ENCODE measurements at places on chromosomes 12 and 14. TPM values are rescaled to one million over a fixed set of nuclear protein-coding genes. Genes with fewer than 3 reads are reported as not detected.

Gene PIK3C2G
- 0.69 TPM for total RNA-seq

Gene C1S
- total RNA-seq = 853 TPM

Gene SYNDIG1L
- total RNA-seq = 0.27 TPM

Gene DENND5B
- 18.4 TPM for total RNA-seq

Gene KCNC2
- not detected for total RNA-seq

Gene ZFHX2
- 1.9 TPM for total RNA-seq

Gene RIPK3
- total RNA-seq = 3.7 TPM

Gene SLC38A4
- 0.54 TPM for total RNA-seq

Gene GPRC5D
- not detected for total RNA-seq

- no peak for ATAC-seq
These were observed 113.9 kb downstream of the TMX1 start for GRCh38 chr14:51353901-51354300.

DNA sequence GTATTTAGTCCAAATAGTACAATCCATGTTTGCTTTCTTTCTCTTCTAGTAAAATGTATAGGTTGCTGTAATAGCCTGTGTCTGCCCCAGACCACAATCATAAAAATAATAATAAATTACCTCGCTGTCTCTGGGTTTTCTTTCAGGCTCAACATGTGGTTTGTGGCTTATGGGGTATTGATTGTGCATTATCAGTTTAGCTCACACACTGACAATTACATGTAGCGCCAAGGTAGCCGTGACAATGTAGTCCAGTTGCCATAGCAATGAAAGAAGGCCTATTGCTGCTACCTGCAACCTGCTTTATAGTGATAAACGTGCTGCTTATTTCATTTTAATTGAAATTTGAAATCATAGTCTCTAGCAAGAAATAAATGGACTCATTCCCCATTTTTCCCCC, 1009.8 kb downstream of the NRXN3 start:
- ATAC-seq = no peak

DNA sequence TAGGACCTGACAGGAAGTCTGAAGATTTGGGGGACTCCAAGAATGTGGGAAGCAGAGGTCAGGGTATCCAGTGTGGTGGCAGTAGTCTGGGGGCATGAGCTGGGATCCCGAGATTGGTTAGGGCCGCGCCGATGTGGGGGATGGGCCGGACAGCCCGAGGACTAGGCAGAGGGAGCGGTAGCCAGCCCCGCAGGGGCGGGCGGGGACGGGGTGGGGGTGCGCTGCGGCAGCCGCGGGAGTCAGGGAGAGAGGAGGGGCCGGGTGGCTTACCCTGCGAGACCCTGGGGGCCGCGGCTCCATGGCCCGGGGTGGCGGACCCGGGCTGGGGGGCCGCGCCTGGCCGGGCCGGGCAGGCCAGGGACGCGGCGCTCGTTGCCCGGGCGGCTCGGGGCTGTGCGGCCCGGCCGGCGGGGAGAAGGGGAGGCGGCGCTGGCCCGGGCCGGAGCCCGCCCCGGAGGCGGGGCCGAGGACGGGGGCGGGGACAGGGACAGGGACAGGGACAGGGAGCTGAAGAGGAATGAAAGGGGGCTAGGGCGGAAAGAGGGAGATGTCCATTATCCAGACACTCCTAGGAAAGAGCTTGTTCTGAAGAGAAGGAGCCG, 5.6 kb downstream of the ZNF385A start:
- ATAC-seq = peak; percentile 86

DNA sequence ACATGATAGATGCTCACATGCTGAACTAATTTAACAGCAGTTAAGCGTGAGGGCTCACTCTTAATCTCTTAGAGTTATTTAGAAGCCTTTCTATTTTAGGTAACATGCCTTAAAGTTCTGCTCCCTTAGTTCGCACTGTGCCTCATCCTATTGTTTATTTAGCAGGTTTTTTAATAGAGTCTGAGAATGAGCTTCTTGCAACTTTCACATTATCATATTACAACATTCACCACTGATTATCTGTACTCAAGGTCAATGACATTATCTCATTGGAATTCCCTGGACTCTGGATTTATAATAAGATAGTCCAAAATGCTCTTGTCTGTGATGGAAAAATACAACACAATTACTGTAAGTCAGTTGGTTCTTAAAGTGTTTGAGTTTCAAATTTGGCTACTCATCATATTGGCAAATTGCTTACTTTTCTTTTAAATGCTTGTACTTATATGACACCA, 183.6 kb upstream of the SLC38A2 start:
- ATAC-seq = peak; percentile 78

GRCh38 chr14:77221241-77221871, 39.8 kb downstream of the TMEM63C start:
- no peak for ATAC-seq

DNA sequence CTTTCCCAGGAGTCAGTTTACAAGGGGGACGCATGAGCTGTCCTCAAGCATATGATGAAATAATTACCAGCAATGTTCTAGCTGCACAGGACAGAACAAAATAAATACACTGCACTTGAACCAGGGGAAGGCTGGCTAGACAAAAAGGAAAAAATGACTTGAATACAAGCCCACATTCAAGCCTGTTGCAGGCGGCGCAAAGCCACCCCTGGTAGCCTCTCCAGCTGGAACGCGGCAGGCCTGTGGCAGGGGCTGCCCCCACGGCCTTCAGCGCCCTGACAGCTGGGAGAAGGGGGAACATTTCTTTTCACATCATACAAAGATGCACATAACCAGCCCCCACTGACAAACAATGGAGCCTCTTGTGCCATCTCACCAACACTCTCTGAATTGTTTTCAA, 57.1 kb downstream of the TRAFD1 start:
- peak; percentile 78 for ATAC-seq

- ATAC-seq = no peak
These were observed 355.5 kb downstream of the KCNH5 start for GRCh38 chr14:62689733-62690132.

DNA sequence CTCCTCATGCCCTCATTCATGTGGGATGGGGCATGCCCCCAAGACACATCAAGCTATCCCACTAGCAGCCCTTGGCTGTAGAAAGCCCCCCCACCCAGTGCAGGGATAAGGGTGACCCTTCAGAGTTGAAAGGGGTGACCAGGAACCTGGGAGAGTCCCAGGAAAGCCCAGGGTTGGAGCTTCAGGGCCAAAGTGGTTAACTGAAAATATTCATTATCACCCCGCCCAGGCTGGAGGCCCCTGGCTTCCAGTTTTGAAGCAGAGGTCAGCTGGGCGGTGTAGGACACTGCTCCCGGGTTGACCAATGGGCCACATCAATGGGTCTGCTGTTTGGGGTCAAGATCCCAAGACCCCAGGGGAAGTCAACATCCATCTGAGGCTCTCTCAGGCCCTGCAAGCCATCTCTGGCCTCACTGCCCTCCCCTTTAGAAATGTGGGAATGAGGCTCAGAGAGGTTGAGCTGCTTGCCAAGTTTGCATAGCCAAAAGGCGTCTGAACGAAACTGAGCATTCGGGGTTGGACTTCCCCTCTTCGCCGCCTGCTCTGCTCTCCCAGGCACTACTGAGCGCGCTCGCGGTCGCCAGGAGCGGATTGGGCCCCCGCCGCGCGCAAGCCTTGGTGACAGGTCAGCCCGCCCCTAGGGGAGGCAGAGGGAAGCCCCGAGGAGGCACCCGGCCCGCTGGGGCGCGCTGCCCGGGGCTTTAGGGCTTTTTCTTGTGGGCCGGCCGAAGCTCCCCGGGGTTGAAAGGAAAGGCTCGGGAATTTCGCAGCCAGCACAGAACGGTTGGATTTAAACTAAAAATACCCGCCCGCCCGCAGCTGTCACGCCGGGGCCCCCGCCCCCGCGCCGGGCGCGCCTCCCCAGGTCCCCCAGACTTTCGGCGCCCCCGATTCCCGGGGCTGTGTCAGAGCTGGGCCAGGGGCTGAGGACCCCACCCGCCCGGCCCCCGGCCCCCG, 576 bp downstream of the SYNE3 start:
- ATAC-seq = peak; percentile 50

GRCh38 chr12:64864319-64864718, 39.9 kb downstream of the TBC1D30 start:
- no peak for ATAC-seq

GRCh38 chr14:30309405-30309804, 249.6 kb upstream of the G2E3 start:
- ATAC-seq = no peak

DNA sequence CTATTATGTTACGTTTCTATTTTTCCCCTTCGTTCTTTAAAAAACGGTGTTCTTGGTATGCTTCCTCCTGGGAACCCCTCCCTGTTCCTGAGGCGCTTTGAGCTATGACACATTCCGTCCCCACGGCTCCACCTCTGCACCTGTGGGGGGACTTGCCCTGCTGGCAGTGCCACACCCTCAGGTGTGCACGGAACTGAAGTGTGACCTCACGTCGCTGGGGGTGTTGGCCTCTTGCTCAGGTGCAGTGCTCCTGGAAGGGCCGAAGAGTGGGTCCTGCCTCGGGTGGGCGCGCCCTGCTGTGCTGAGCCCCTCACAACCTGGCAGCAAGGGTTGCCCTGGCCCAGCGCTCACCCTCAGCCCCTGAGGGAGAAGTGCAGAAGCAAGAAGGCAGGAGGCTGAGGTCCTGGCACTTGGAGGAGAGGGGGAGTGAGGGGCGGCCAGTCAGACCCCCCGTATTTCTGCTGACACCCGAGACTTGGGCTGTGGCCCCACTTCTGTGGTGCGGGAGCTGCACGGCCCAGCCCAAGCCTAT, 4.9 kb downstream of the AMN start:
- ATAC-seq = no peak

GRCh38 chr12:71626768-71627167, 36.9 kb downstream of the ZFC3H1 start:
- no peak for ATAC-seq

DNA sequence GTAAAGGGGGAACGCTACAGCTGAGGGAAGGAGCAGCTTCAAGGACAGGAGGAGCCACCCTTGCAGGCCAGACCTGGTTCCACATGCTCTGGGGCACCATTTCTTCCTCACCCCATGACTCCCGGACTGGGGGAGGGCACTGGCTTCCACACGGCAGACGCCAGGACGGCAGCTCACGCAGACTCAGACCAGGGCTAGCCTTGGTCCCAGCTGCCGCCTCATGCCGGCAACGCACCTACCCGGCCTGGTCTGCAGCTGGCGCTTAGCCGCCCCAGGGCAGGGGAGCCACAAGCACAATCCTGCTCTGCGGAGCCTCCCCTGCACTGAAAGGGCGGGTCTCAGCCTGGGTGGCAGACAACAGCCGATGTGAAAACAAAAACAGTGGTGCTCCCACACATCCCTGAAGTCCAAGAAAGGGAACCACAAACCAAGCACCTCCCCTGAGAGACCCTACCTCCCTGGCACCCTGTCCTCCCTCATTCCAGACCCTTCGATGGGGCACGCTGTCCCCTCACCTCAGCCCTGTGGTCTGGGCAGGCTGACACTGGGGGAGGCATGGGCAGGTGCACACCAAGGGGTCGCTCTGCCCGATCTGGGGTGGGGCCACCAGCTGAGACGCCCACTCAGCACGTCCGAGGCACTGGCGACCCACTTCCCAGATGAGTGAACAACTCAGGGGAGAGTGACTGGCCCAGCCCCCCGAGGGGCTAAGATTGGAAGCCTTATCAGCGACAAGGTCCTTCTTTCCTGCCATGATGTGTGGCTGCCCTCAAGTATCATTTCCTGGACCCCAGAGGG, 65.0 kb downstream of the CHGA start:
- ATAC-seq = no peak

GRCh38 chr14:22375321-22375930, 213.6 kb downstream of the DAD1 start:
- no peak for ATAC-seq

DNA sequence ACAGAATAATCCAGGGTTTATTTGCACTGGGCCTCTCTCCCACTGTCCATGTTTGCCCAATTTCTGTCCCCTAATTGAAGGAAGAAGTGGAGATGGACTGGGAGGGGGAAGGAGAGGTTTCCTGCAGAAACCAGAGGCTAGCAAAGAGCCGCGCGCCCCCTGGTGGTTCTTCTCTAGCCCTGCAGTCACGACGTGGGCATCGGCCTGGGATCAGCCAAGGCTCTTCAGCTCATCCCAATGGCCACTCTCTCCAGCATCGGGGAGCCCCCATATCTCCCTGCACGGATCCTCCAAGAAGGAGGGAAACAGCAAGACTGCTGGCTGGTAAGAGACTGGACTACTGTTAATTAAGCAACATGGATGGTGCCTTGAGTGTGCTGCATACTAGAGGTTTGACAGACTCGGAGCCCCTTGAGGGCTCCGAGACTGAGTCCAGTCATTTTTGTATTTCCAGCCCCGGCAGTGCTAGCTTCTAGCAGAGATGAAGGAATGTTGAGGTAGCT, 18.7 kb downstream of the ZBTB39 start:
- peak; percentile 84 for ATAC-seq

GRCh38 chr12:51925346-51926063, 18.2 kb downstream of the ACVRL1 start:
- ATAC-seq = no peak

- no peak for ATAC-seq
These were observed 47.3 kb upstream of the FOS start for GRCh38 chr14:75231320-75231719.

GRCh38 chr12:63844391-63845341, at the start of gene SRGAP1:
Gene SRGAP1 (plus strand): TSS chr12:63844700. CDS start chr12:63844817, 117 bp downstream.
- ATAC-seq = peak; percentile 32

DNA sequence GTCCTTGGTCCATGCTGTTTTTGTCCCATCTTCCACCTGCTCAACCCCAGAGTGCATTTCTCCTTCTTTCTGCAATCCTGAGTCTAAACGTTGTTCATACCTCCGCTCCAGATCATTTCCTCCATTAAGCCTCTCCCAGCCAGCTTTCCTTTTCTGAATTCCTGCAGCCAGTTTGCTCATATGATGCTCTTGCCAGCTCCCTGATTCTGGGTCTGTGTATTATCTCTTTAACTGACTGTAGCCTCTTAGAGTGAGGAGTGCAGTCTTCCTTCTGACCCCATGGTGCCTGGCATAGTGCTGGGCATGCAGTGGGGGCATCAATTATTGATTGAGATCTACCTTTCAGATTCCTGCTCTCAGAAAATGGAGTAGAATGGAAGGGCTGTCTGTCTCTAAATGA, 11.5 kb upstream of the TBPL2 start:
- ATAC-seq = no peak

DNA sequence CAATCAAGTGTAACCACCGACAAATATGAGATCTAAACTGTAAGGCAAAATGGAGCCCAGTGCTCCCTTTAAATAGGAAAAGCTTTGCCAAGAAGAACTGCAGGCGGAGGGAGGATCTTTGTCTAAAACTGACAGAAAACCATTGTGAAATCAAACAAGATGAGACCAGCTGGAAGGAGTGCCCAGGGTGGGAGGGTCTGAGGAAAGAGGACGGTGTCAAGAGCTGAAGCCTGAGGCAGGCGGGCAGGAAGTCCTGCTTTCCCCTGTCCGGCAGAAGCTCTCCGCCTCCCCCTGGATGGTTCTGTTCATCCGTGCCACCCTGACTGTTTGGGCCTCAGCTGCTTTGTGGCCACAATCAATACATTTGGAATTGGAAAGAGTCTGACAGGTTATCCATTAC, 37.5 kb downstream of the CDC42BPB start:
- ATAC-seq = peak; percentile 73

GRCh38 chr14:22540811-22541360, 48.1 kb downstream of the DAD1 start:
- no peak for ATAC-seq
